ENCODE measurements at places on chromosomes 12 and 14.

DNA sequence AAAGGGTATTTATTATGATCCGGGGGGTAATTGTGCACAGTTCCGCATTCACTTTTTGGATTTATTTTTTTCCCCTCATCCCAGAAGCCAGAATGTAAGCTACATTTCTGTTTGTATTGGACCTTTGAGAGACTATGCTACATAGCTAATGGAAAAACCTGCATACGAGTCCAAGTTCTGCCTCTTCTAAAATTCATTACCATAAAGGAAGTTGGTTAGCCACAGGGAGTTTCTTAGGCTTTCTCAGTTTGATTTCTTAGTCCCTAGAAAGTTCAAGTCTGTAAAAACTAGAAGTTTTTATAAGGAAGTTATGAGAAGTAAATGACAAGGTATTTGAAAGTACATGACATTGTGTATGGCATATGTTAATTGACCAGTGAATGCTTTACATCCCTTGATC is 138.7 kb downstream of the PDE3A start:
- DNase-seq = no peak

- no peak for DNase-seq
Observed at GRCh38 chr12:2540535-2540941, 254.2 kb upstream of the FKBP4 start.

GRCh38 chr14:104393898-104394381 is 185.6 kb upstream of the C14orf180 start:
- no peak for DNase-seq

DNA sequence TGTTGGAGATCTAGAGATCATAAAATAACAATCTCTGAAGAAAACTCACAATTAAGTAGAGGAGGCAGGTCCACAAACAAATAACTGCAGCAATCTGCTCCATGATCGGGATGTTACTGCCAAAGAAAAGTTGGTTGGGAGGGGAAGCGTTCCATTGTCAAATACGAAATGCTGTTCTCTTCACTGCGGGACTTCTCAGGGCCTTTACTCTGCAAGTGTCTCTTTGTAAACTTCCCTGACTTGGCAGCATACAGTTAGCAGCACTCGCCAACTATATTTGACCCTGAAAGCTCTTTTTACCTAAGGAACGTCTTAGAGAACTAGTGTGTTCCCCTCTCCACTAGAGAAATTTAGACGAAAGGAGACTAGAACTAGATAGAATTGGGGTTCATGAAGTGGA is 780.7 kb upstream of the TBX3 start:
- no peak for DNase-seq

GRCh38 chr12:89968151-89968700 is 259.6 kb upstream of the ATP2B1 start:
- DNase-seq = no peak

DNA sequence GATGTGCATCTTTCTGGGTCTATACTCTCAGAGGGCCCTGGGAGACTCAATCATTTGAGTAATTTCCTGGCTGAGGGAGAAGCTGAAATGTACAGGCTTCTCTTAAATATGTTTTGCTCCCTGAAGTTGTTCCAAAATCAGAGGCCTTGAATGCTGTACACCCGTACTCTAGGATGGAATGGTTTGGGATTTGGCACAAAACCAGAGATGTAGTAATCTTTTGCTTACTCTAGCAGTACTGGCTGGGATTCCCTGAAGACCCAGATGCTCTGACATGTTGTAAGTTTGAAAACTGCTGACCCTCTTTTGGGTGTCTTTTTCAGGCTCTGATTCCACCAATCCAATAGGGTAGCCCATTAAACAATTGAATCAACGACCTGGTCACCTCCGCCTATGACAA is 10.4 kb downstream of the ACACB start:
- no peak for DNase-seq

All from NCI-H1092 (cell line).